Cardiac muscle cell (in vitro differentiated cells and primary cell): ENCODE measurements at places on chromosomes 6 and 20.

- DNase-seq: no peak
These were observed 155.5 kb downstream of the BCAS1 start for GRCh38 chr20:53914781-53915445.

GRCh38 chr6:105641504-105641903 lies 238.6 kb upstream of the PREP start:
- no peak for DNase-seq

- DNase-seq: no peak
These were observed 329.1 kb downstream of the SAMD5 start for GRCh38 chr6:147837540-147837939.

DNA sequence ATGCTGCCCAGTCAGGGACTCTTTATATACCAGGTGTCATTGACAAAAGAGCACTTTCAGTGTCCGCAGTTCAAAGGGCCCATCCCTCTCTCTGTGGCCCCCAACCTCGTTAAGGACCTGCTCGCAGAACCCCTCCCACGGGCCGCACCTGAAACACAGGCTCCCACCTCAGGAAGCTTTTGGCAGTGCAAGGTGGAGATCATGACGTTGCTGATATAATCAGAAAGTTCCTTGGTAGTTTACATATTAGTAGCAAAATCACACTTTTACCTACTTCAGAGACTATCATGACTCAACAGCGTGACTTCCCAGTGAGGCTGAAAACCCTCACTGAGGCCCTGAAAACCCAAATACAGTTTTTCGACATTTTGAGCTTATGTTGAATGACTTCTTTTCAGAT lies 4.1 kb downstream of the TTLL2 start:
- no peak for DNase-seq

- DNase-seq: no peak
These were observed 108.8 kb downstream of the HUS1B start for GRCh38 chr6:548091-548490.

- no peak for DNase-seq
These were observed 24.9 kb downstream of the PDYN start for GRCh38 chr20:1968964-1969363.

DNA sequence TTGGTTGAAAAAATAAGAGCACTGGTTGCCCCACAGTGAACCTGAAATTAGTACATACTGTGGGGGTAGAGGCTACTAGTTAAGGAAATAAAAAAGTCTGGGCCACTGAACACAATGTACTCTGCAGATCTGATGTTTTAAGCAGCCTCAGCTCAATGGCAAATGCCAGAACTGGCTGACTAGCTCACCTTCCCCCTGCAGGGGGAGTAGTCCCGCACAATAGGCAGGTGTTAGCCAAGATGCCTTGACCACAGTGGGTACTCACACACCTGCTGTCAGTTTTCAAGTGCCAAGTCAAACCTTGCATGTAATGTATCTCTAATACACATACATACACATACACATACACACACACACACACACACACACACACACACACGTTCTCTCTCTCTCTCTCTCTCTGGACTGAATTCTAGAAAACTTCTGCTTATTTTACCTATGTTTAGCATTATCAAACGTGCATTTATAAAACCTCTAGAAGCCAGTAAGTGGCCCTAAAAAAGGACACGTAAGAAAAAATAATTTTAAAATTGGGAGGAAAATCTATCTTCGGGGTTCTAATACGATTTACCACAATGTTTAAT lies 36.1 kb downstream of the GMDS start:
- DNase-seq: peak; percentile 39

DNA sequence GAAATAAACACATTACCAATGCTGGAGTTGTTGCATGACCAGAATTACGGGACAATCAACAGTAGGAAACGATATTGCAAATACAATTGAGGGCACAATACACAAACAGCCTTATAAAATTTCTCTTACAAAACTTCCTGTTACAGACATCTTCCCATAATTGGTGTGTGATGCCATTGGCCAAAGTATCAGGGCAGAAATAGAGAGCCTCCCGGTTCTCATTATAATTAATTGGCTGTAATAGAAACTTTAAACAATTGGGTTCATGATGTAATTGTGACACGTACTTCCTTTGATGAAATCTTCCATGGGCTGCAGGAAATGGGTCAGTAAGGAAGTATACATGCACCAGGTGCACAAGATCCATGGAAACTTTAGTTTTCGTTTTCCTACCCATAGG lies 40.3 kb upstream of the RALGAPA2 start:
- DNase-seq: peak; percentile 8

DNA sequence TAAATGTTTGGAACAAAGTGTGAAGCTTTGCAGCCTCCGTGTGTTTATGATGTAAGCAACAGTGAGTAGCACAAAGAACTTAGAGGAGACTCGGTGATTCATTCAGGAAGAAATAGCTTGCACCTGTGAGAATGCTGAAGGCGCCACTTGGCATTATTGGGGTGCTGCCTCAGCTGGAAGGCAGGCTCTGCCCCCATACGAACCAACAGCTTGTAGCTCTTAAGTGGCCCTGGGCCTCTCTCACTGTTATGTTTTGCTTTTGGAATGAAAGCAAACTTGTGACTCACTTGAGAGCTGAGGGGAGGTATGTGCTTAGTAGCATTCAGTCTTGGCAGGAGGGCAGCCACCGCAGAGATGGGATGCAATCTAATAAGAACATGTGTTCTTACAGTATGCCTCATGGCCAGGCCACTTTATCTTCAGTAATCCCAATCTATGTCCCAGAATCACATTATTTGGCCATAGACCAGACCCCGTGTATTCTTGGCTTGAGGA lies 310.7 kb downstream of the EYA4 start:
- DNase-seq: peak; percentile 98

- DNase-seq: no peak
These were observed 5.1 kb upstream of the TUBB1 start for GRCh38 chr20:59013959-59014608.

DNA sequence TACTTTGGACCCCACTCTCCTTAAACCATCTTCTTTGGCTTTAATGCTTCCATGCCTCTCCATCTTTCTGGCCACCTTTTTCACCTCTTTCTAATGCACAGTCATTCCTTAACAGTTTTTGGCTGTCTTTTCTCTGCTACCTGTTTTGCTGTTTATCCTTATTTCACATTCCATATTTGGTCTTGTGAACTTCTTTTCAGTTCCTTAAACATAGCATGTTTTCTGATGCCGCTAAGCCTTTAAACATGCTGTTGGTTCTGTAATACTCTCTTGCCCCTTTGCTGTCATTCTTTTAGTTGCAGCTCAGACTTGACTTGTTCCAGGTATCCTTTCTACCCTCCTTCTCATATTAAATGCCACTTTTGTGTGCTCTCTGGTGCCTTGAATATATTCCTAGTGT lies 35.8 kb downstream of the TOP1 start:
- DNase-seq: no peak

- no peak for DNase-seq
These were observed 35.3 kb upstream of the TCP11 start for GRCh38 chr6:35176301-35177024.

DNA sequence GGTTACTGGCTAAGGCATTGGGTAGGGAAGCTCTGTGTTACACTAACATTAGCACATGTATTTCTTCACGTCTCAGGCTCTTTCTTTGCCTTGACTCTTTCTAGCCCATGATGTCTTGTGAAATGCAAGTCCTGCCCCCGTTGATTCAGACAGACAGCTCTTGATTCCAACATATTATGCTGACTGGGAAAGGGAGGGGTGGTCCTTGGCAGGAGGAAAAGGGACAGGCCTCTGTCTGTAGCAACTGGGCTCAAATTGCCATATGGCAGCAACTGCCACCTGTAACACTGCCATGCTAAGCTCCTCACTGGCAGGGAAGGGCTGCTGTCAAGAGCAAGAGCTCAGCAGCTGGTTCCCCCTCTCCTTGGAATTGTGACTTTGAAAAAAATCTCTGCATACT lies 5.7 kb upstream of the KCNK15 start:
- DNase-seq: no peak

GRCh38 chr6:37630281-37630799 lies 67.3 kb downstream of the MDGA1 start:
- no peak for DNase-seq

GRCh38 chr6:34554291-34555006 lies 1.7 kb downstream of the SPDEF start:
- no peak for DNase-seq

- DNase-seq: peak; percentile 84
These were observed 6.5 kb upstream of the USP45 start for GRCh38 chr6:99521633-99522151.

DNA sequence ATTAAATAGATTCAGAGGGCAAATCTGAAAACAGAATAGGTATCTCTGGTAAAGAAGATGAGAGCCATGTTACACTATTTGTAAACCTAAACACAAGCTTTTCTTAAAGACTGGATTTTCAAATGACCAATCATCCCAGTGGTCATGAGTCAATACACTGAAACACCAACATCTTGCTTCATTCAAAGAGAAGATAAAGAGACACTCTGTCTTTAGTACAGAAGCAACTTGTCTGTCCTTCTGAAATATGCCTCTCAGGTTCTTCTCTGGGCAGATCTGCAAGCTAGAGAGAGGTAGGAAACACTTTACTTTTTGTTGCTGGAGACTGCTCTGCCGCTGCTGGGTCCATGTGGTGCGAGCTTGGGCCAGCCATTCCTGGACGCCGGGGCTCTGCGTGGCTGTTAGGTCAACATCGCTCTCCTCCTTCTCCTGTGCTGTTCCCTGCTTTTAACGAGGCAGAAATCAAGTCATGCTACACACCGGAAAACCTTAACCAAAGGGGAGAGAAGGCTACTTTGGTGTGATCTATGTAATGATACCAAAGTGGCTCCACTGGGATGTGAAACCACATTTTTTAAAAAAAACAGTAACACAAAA lies 368.2 kb downstream of the SYNE1 start:
- DNase-seq: no peak

GRCh38 chr20:60271597-60271996 lies 313.4 kb downstream of the CDH26 start:
- peak; percentile 10 for DNase-seq

GRCh38 chr6:136426627-136427377 lies 123.4 kb downstream of the MAP7 start:
- no peak for DNase-seq

DNA sequence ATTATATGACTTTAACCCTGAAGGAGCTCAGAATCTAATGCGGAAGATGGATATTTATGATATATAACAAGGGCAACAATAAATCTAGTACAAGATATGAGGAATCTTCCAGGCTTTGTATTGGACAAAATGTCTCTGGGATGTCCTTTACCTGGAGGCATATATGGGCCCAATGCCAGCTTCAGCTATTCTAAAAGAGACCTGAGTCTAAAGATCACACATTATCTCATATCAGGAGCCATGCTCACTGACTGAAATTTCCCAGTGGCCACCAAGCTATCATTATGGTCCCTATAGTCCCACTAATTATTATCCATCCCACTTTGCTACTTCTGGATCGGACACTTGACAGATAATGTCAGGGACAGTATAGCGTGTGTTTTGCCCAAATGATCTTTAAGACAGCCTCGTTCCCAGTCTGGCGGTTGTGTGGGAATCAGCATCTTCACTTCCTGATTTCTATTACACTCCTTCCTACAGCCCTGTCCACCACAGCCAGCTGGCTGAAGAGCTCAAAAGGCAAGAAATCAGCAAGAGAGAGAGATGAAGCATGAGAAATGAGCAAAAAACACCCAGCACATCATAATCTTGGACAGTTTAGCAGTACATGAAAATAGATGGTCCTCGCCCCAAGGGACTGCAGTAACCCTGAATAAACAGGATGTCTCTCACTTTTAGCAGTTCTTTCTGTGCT lies 34.9 kb downstream of the KLHL31 start:
- no peak for DNase-seq

GRCh38 chr6:128057541-128057940 lies 156.7 kb upstream of the THEMIS start:
- DNase-seq: no peak

- no peak for DNase-seq
These were observed 40.0 kb downstream of the RSPH3 start for GRCh38 chr6:158960026-158960425.

- DNase-seq: peak; percentile 63
These were observed 550.5 kb upstream of the MARCKS start for GRCh38 chr6:113306552-113307145.
